Mammary epithelial cell (primary cell): ENCODE measurements at places on chromosomes 1 and 21. TPM values are rescaled to one million over a fixed set of nuclear protein-coding genes. Genes with fewer than 3 reads are reported as not detected.

- DNase-seq, result peak; percentile 61
Measured at GRCh38 chr1:76832521-76832920, 34.8 kb upstream of the ST6GALNAC5 start.

DNA sequence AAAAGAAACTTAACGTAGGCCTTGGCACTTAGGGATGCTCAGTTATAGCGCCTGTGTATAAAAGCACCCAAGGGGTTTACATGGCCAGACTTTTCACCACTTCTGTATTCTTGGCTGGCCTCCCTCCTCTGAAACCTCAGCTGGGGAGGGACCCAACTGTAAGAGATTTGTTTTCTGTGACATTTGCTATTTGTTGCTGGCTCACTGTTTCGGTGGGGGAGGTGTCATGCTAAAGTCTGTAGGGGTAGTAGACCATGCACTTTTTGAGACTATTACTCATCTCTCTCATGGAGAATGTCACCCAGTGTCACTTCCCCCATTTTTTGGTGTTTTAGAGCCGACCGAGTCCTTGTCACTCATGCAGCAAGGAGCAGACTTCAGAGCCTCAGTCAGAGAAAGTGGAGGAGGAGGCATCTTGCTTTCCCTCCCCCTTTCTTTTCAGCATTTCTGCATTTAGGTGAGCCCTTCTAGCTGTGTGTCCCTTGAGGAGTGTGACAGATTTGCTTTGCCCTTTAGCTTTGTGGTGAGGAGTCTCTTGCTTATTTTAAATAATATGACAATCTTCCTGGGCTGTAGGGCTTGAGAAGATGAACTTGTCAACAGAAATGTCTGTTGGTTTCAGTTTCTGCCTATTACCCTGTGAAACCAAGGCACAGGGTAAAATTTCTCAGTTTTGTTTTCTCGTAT, 160.1 kb downstream of the FASLG start:
- DNase-seq, result no peak

DNA sequence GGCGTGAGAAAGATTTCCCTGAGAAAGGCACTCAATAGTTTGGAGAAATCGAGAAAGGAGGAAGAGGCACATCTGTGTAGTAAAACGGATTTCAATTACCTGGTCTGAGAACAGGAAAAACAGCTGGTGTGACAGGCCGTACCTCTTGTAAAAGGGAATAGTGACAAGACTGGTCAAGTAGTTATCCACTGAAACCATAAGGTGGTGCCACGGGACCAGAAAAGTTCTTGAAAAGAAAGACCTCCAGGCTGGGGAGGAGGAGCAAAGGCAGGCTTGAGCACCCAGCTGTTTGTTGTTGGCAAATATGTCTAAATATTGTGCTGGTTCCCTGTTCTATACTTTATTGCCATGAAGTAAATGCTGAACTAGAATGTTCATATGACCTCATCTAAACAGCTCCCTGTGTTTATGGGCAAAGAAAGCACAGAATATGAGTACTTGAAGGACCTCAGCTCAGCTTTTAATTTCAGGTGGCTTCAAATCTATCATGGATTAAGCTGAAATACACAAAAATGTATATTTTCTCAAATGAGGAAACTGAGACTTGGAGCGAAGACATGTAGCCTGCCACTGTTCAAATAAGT, 4.0 kb downstream of the HAO2 start:
- peak; percentile 57 for DNase-seq

DNA sequence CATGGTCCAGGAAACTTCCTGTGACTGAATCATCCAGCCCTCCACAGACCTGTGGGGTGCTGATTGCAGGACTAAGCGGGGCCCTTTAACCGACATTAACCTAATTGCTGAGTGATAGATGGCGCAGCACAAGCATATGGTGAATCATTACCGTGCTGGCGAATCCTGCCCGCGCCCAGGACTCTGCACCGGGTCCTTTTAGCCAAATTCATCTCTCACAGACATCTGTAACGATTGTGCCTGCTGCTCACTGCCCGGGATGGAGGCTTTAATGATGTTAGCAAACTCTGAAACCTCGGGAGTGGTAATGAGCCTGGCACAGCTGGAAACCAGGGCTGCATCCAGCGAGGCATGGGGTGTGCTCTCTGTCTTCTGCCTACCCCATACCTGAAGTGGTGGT, 147.3 kb upstream of the CD34 start:
- no peak for DNase-seq

GRCh38 chr21:27740084-27740483, 773.2 kb upstream of the ADAMTS5 start:
- DNase-seq, result no peak

- DNase-seq, result no peak
Measured at GRCh38 chr1:117026361-117026760, 24.8 kb downstream of the CD101 start.

DNA sequence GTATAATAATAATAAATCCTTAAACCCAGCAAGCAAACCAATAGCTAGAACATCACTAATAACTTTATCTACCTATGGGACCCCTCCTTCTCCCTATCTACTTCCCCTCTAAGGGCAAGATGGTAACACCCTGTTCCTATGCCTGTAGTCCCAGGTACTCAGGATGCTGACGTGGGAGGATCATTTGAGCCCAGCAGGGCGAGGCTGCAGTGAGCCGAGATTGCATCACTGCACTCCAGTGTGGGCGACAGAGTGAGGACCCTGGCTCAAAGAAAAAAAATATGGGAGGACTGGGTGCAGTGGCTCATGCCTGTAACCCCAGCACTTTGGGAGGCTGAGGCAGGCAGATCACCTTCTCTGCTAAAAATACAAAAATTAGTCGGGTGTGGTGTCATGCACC, 143.1 kb upstream of the SLC45A1 start:
- peak; percentile 43 for DNase-seq

DNA sequence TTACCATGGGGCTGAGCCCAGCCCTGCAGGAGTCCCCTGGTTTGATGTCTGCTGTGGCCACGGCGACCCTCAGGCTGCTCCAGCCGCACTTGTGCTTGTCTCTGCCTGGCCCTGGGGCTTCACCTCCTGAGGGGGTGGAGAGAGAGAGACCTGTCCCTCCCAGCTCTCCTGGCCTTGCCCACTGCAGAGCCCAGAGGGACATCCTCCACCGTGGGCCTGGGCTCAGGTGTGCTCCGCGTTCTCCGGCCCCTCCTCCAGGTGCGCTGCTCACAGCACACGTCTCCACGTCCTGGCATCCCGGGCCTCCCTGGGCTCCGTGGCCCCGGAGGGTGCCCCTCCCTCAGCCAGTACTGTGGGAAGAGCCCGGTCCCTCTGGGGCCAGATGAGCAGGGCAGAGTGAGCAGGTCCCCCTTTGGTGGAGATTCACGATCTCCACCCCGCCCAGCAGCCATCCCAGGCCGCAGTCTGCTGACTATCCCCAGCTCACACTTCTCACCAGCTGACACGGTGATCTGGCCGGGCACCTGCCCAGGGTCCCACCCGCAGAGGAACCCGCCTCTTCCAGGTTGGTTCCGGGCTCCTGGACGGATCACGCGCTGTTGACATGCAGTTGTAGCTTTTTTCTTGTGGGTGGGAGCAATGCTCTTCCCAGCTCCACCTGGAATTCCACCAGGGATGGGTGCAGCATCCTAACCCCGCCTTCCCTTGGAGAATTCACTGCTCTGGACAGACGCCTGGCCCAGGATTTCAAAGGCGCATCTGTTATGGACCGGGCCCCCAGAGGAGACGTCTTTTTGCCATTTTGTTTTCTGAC, 41.8 kb upstream of the POFUT2 start:
- DNase-seq, result no peak

GRCh38 chr21:14569026-14569621, 23.0 kb upstream of the SAMSN1 start:
- no peak for DNase-seq

DNA sequence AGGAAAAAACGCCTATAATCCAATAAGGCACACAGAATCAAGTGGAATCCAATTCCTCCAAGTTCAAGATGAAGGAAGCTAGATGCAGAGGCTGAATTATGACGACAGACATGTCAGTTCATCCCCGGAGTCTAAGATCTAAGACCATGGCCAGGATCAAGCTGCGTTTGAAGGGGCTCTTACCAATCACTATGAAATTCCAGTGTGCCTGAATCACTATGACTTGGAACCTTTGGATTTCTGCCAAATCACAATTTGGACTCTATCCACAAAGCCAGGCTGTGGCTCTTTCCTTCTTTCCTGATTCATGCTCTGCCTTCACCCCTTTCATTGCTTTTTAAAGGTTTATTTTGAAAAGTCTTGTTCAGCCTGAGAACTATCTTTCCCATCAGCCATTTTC, 17.1 kb downstream of the OLIG2 start:
- DNase-seq, result peak; percentile 56

- no peak for DNase-seq
Measured at GRCh38 chr1:161198194-161198896, 509 bp downstream of the ADAMTS4 start.

GRCh38 chr1:83113652-83114051, 885.3 kb downstream of the TTLL7 start:
- no peak for DNase-seq

GRCh38 chr1:81111818-81112217, 688.9 kb upstream of the ADGRL2 start:
- peak; percentile 54 for DNase-seq

The ZNF593OS gene
- total RNA-seq, result not detected in 2 replicates

The GFI1 gene
- 0.54 TPM in 1 of 2 replicates, not detected in the other for total RNA-seq

The FAM163A gene
- total RNA-seq, result not detected

The KPRP gene
- total RNA-seq, result 0.64 and 1.2 TPM in 2 replicates

The ATP6V1G3 gene
- total RNA-seq, result not detected in 2 replicates

The SYNC gene
- total RNA-seq, result 7.3 and 9.2 TPM in 2 replicates
